Vagina (tissue), 2 donors: ENCODE measurements at places on chromosomes 7 and 10. TPM values are rescaled to one million over a fixed set of nuclear protein-coding genes. Genes with fewer than 3 reads are reported as not detected.

- DNase-seq: no peak
Observed at GRCh38 chr7:25223206-25223605, 5.1 kb downstream of the NPVF start.

- no peak for DNase-seq
Observed at GRCh38 chr10:133009218-133009950, 67.0 kb upstream of the CFAP46 start.

- no peak for DNase-seq
Observed at GRCh38 chr7:76223286-76223972, 21.7 kb downstream of the SRRM3 start.

- DNase-seq: no peak
Observed at GRCh38 chr7:24025765-24026164, 258.2 kb upstream of the NPY start.

DNA sequence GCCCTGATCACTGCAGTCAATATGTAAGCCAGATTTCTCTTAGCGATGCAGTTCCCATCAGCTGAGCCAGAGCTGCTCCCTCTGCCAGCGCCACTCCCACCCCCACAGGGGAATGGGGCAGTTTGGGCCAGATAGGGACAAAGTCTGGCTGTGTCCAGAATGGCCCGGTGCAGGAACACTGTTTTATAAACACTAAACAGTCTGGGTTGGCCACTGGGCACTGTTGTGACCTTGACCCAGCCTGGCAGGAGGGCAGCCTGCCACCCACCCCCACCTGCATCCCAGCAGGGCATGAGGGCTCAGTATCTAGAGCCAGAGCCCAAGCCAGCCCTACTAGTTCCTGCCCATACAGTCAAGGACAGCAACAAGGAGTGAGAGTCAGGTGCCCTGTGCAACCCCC lies 1.3 kb downstream of the OGDHL start:
- DNase-seq: no peak

- no peak for DNase-seq
Observed at GRCh38 chr10:6402349-6402709, 177.7 kb downstream of the PRKCQ start.

DNA sequence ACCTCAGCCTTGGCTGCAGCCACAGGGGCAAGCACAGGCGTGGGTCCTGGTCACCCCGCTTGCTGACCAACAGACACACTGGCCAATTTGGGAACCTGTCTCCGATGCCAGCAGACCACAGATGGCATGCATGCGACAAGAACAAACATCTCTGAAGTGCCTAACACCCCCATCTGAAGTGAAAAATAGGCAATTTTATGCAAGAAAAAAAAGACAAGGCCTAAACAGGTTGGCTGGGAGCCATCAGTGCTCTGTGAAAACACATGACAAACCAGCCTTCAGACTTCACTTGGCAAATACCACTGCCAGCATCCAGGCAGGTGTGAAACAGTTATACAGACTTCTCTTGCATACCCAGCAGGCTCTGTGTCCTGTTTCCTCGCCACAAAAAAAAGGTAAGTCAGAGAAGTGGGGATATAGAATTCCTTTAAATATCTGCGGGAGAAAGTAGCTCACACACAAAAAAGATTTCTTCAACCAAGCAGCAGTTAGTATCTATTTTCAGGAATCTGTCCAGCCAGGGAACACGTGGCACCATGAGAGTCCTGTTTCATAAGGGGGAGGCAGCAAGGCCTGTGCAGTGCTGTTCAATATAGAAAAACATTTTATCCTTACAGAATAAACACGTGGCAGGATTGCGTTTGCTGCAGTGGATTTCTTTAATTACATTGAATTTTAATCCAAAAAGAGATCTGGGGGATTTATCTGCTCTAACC lies 293.4 kb upstream of the MKLN1 start:
- DNase-seq: no peak

The TAS2R3 gene
- 1.5 TPM for total RNA-seq

The LRRN3 gene
- 0.98 TPM for total RNA-seq

The PON1 gene
- total RNA-seq: not detected

The BAG3 gene
- 69.0 TPM for total RNA-seq

The CYP51A1 gene
- 39.0 TPM for total RNA-seq
